ENCODE measurements at places on chromosomes 2 and 18.

DNA sequence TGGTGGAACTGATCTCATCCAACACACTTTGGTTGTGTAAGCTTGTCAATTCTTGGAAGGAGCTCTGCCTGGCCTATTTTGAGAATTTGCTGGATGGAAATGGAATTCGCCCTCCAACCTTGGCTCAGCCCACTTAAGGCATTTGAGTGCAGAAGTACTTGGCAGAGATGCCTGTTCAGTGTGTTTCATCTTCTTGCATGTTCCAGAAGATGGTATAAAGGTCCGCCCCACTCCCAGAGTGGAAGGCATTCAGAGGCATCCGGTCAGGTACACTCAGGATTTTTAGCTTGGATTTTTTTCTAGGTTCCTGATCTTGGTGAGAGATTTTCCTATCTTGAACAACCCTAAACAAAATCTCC is 61.3 kb upstream of the TXNDC2 start:
- DNase-seq, result no peak

- no peak for DNase-seq
These were observed 35.7 kb downstream of the GCG start for GRCh38 chr2:162116352-162116751.

GRCh38 chr18:8660316-8660715 is 45.0 kb upstream of the MTCL1 start:
- no peak for DNase-seq

- DNase-seq, result peak; percentile 56
These were observed 321.9 kb downstream of the CELF4 start for GRCh38 chr18:37243741-37244140.

DNA sequence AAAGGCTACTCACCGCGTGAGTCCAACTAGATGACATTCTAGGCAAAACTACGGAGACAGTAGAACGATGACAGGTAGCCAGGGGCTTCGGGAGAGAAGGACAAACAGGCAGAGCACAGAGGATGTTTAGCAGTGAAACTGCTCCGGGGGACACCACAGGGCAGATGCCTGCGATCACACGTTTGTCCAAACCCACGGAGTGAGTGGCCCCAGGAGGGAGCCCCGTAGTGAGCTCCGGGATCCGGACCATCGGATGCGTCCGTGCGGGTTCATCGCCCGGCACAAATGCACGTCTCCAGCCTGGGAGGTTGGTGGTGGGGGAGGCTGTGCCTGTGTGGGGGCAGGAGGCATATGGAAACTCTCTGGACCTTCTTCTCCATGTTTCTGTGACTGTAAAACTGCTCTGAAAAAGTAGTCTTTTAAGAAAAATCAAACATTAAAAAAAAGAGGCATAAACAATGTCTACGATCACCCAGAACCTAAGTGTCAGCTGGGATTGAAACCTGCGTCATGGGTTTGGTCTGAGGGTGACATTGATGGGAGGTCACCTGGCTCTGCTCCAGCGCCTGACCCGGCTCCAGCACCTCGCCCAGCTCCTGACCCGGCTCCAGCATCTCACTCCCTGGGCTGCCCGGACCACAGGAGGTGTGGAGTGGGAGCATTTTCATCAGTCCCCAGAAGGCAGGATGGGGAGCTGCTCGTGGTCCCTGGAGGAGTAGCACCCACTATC is 83.0 kb upstream of the CTDP1 start:
- no peak for DNase-seq

DNA sequence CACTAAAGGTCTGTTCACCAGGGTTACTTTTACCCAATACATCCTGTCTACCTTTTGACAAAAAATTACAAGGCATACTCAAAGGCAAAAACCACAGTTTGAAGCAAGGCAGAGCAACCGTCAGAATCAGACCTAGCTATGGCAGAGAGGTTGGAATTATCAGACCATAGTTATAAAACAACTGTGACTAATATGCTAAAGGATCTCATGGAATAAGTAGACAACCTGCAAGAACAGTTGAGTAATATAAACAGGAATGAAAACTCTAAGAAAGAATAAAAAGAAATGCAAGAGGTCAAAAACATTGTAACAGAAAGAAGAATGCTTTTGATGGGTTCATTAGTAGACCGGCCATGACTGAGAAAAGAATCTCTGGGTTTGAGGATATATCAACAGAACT is 318.8 kb upstream of the KCNH7 start:
- no peak for DNase-seq

- no peak for DNase-seq
These were observed 155.6 kb downstream of the NCKAP5 start for GRCh38 chr2:133412694-133413093.

DNA sequence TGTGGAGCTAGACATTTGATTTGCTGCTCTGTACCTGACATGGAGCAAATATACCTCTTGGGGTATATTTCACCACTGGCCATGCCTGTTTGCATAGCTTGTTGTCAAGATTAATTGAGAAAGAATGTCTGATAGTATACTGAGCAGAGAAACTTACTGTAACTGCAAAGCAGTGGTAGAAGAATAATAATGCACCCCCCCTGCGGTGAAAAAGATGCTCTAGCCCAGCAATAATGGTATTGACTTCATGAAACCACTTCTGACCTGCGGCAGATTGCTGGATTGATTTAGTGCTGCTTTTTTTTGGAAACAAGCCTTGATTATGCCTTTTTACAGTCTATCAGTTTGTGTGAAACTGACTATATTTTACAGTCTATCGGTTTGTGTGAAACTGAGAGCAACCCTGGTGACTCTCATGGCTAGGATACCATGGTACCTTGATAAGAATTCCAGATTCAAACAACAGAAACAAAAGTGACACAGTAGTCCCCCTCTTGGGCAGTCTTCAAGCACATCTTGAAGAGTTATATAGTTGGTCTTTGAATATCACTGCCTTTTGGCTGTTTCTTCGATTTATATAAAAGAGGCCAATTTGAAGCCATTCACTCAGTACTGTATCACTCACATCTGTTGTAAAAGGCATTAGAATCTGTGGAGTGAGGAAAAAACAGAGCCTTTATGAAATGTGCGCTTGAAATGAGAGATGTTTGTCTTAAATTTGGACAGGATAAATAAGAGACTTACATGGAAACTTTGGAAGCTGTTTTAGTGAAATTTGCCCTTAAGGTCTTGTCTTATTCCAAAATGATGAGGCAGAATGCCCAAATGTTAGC is 102.5 kb downstream of the FMNL2 start:
- DNase-seq, result no peak

- no peak for DNase-seq
These were observed 19.2 kb downstream of the PRKCE start for GRCh38 chr2:45670646-45671045.

DNA sequence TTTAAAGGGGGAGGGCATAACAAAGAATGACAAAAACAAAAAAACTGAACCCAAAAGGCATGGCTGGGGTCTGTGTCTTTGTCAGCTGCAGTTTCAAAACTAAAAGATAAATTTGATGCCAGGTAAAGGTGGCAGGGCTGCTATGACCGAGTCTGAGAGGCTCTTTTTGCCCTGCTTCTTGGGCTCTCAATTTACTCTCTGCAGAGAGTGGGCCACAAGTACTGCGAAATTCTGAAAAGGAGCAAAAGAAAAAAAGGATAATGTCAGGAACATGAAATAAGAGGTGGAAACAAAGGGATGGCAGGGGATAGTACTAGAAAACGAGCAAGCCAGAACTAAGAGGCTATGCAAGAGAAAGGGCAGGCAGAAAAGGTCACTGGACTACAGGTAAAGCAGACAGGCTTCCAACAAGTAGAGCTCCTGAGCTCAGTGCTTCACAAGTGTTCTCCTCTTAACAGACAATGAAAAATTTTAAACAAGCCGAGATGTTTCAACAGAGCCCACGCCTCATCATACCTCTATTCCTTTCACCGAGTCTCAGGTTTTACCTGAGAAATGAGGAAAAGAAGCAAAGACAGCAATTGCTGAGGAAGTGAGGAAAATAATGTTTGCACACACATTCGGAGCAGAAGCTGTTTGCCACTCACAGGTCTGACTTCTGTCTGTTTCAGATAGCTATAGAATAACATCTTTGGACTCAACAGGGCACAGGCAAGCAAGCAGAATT is 7.3 kb downstream of the IRS1 start:
- no peak for DNase-seq

- DNase-seq, result no peak
These were observed 79.9 kb downstream of the EPAS1 start for GRCh38 chr2:46377101-46377581.

DNA sequence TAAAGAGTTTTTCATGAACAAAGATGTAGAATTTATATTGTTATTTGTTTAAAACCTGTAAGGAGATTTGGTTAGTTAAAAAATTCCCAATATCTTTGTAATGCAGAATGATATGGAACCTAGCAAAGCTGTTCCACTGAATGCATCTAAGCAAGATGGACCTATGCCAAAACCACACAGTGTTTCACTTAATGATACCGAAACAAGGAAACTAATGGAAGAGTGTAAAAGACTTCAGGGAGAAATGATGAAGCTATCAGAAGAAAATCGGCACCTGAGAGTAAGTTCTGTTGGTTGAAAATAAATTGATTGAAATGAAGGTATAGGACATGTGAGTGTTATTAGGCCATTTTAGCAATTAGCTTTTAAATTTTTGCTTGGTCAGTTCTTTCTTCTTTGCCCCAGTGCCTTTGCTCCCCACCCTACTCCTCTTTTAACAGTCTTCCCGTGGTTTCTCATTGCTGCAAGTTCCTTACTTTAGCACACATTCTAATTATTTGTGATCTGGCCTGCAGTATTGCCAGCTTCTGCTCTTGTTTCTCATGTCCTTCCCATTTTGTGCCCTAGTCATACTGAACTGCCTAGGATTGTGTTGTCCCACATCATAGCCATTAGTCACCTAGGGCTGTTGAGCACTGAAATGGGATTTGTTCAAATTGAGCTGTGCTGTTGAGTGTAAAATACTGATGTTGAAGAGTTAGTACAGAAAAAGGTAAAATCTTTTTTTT is 36.6 kb downstream of the VAPA start:
- DNase-seq, result no peak

Data from endothelial cell (in vitro differentiated cells).